OCI-LY7 (cell line): ENCODE measurements at places on chromosomes 5 and 9. TPM values are rescaled to one million over a fixed set of nuclear protein-coding genes. Genes with fewer than 3 reads are reported as not detected.

GRCh38 chr5:146179696-146180095, 2.8 kb downstream of the LARS1 start:
- no peak for DNase-seq

DNA sequence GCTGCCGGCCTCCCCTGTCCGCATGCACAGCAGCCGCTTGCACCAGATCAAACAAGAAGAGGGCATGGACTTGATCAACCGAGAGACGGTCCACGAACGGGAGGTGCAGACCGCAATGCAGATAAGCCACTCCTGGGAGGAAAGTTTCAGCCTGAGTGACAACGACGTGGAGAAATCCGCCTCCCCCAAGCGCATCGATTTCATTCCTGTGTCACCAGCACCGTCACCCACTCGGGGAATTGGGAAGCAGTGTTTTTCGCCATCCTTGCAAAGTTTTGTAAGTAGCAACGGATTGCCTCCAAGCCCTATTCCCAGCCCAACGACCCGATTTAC, 75.3 kb downstream of the PIP5K1B start:
- DNase-seq, result no peak

DNA sequence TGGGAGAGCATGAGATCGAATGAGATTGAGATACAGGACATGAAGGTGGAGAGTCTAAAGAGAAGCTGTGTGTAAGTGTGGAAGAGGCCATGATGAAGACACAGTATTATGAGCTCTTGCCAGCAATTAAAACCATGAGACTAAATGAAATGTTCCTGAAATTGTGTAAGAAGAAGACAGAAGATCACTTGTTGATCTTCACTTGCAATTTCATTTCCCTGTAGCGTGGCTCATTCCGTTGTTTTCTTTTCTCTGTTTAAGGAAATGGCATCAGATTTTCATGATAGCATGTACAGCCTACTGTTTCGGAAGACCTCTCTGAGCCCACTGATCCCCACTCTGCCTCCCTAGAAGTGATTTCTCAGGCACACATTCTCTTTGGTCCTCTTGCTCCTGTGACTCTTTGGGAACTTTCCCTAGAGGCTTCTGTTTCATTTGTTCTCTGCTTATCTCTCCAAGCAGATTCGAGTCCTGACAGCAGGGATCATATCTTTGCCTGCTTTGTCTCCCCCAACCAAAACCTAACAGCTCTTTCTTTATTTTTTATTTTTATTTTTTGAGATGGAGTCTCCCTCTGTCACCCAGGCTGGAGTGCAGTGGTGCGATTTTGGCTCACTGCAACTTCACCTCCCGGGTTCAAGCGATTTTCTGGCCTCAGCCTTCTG, 16.8 kb downstream of the PIP5K1B start:
- DNase-seq, result no peak

GRCh38 chr9:130433168-130433946, 11.4 kb upstream of the ASS1 start:
- no peak for DNase-seq

GRCh38 chr5:73263001-73263710, 90.2 kb downstream of the TMEM174 start:
- no peak for DNase-seq

DNA sequence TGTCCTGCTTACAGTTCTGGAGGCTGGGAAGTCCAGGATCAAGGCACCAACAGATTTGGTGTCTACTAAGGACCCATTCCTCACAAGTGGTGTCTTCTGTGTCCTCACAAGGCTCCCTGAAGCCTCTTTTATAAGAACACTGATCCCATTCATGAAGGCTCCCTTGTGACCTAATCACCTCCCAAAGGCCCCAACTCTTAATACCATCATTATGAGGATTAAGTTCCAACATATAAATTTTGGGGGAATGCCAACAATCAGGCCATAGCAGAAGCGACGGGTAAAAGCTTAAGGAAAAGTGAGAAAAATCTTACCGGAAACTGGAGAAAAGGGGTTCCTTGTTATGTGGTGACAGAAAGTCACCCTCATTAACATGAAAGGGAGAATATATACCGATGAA, 11.2 kb downstream of the CTNNAL1 start:
- no peak for DNase-seq

- no peak for DNase-seq
Measured at GRCh38 chr5:34055667-34056066, 12.7 kb upstream of the C1QTNF3 start.

GRCh38 chr9:113741886-113742854, 133.9 kb upstream of the ZNF618 start:
- DNase-seq, result no peak

DNA sequence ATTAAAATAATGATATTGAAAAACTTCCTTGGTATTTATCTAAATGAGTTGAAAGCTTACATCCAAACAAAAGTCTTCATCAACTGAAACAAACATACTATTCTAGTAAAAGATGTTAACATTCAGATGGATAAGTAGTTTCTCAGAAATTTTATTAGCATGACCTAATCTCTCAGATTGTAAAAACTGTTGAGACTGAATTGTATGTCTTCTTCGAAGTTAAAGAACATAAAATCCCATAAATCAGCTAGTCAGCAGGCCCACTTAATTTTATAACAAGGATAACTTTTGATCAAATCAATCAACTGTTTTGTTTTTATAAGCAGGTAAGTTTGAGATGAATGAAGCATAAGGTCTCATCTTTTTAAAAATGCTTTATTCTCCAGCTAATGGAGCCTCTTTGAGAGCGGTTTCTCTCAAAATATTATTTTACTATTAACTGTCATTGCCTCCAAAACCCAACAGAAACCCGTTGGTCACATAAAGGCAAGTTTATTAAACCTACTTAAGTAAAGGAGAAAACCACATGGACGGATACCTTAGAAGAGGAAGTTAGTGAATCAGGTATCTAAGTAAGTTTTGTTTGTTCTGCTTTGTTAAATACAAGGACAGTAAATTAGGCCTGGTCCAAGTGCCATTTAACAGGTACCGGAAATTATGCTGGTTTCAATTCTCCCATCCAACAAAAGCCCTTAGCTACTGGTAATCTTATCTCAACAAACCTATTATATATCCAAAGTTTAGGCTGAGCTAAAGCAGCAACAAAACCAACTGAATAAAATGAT, 457.0 kb downstream of the PDE4D start:
- no peak for DNase-seq

GRCh38 chr5:73945505-73945904, 319.5 kb downstream of the ARHGEF28 start:
- no peak for DNase-seq

GRCh38 chr5:16450163-16450562, 15.4 kb downstream of the ZNF622 start:
- no peak for DNase-seq

Gene HMCN2
- total RNA-seq, result not detected in 2 replicates

DNA sequence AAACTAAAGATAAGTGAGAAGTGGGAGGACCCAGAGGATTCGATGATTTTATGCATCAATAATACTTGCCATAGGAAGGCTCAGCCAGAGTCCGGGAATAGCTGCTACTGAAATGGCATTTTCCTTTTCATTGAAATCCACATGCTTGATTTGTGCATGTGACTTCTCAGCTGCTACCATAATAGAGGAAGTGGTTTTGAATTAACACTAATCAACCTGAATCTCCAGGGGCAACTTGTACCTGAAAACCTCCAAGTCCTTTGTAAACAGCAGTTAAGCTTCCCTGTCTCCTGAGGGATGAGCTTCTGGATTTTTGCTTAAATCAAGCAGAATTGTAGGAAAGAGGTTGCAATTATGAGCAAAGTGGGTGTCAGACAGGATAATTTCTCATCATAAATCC, 124.9 kb downstream of the PPP2R2B start:
- no peak for DNase-seq

GRCh38 chr9:116247284-116247683, 93.7 kb downstream of the PAPPA start:
- DNase-seq, result no peak

DNA sequence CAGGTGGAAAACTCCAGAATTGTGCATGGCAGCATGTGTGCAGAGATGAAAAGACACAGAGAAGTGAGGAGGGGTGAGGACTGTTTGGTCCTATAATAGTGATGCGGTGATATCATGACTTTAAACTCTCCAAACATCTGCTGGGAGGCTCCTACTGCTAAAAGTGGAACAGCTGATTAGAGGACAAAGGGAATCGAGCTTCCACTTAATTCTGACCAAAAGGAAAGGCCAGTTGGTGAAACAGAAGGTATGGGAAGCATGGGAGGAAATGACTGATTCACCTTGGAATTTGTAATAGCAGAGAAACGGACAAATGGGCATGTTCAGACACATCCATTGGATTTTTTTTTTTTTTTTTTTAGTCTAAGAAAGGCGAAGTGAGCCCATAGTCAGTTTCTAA, 67.5 kb upstream of the MAMDC2 start:
- DNase-seq, result no peak

DNA sequence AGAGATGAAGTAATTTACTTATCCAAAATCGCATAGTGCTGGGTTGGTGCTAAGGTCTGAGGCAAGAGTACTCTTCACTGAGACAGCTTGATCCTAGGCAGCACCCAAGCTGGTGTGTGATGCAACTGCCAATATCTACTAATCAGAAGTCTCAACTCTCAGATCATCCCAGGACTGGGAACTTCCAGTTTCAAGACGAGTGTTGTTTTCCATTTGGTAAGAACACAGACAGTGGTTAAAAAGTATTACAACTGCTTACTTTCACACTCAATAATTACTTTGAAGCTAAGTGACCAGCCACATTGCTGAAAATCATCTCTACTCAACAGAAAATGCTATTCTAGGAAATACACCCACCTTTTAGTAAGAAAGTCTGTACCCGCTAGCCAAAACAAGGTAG, 45.3 kb downstream of the FBXW11 start:
- no peak for DNase-seq

Gene DND1
- 2.7 and 4.5 TPM in 2 replicates for total RNA-seq

GRCh38 chr5:76332611-76333205, 70.4 kb upstream of the IQGAP2 start:
- DNase-seq, result no peak

DNA sequence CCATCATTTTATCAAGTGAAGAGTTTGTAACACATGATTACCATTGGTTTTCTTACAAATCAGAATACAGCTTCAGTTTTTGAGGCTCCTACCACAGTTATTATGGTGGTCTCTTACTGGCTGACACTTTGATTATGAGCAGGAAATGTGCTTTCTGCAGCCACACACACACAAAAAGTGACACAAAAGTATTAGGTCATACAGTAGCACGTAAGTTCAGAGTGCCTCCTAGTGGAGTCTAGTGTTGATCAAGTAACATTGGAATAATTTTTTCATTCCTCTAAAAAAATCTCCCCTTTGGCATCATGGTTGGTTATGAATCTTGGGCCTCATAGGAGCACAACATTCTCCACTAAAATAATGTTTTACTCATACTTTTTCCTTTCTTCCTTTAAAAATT, 37.6 kb downstream of the PAM start:
- DNase-seq, result peak; percentile 4

DNA sequence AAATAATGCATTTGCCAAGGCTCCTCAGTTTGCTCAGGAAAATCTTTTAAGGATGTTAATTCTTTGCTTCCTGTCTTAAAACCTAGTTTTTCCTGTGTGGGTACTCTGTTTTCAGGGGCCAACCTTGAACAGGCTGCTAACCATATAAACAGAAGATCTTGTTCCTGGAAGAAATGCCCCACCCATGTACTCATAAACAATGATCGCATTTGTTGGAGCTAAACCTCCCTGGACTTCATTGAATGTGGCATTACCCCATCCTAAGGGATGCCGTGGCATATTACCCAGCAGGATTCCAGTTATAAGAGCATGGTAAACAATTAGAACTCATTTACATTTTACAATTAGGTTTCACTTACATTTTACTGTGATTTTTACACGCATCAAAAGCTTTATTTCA, 436.0 kb downstream of the ZNF608 start:
- DNase-seq, result no peak

GRCh38 chr9:120886490-120886967, 9.5 kb upstream of the PHF19 start:
- peak; percentile 69 for DNase-seq

DNA sequence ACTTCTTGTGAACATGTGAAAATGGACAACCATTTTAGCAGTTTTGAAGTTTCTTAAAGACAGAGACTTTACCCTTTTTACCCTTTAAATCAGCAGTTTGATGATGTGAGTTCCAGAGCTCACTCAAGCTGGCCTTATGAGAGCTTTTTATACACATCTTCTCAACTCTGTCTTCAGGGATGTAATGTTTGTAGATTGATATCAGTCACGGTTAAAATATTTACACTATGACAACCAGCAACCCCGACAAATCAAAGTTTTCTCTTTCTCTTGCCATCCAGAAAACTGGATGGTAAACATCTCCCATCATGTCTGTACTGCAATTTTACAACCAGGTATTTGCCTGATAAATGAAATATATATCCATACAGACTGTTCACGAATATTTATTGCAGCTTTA, 233.4 kb upstream of the ST8SIA4 start:
- no peak for DNase-seq

Gene CCL27
- 0.42 and 0.68 TPM in 2 replicates for total RNA-seq

Gene LRRC70
- 1.3 and 1.6 TPM in 2 replicates for total RNA-seq

Gene GKAP1
- total RNA-seq, result 8.6 and 12.4 TPM in 2 replicates

GRCh38 chr5:74361406-74362358, 278.8 kb downstream of the ENC1 start:
- DNase-seq, result no peak

Gene KIAA0825
- total RNA-seq, result 0.09 and 0.19 TPM in 2 replicates

Gene BTNL3
- total RNA-seq, result not detected in 2 replicates

DNA sequence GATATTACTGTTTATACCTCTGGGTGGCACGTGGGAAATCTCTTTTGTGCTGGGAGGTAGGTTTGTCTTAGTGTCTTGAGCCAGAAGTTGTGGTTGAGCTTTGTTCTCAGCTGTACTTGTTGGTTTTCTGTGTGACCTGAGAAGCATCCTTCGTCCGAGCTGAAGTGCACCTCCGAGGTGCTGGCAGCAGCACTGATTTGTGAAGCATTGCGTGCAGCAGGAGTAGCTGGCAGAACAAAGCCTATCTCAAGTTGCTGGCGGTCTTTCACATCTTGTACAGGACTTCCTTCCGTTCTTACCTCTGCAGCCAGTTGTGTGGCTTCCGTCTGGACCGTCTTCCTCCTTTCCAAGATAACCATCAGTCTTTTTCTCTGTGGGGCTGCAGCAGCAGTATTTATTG, 4.3 kb downstream of the PRRC2B start:
- DNase-seq, result peak; percentile 75

Gene FOXD4L4
- 0.53 and 1.5 TPM in 2 replicates for total RNA-seq

DNA sequence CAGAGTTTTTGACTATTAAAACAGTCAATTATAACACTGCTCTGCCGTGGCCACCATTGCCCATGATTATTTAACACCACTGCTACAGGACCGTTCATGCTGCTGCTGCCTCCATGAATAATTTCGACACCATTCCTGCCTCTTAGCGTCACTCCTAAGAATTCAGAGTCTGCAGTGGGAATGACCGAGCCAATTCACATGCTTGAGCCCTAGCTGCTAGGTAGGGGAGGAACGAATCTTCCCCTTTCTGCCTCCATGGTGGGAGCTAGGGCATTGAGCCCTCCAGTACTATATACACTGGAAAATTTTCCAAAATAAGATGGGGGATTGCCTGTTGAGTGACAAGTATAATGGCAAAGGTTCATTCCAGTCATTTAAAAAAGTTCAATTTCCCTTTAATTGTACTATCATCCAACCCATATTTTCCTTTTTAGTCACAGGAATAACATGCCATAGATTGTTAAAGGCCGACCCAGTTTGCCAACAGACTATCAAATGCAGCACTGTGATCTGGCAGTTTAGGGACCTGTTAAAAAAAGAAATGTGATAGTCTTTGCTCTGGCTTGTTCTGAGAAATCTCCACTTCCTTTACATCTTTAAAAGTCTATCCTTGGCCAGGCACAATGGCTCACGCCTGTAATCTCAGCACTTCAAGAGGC, 13.5 kb upstream of the B4GALT1 start:
- no peak for DNase-seq

GRCh38 chr5:116806836-116807235, 232.2 kb upstream of the SEMA6A start:
- no peak for DNase-seq

- DNase-seq, result no peak
Measured at GRCh38 chr5:15387931-15388524, 112.0 kb upstream of the FBXL7 start.
